ENCODE measurements at places on chromosomes 2 and 18.

GRCh38 chr2:46297546-46298271, 502 bp downstream of the EPAS1 start:
- peak; percentile 95 for DNase-seq

DNA sequence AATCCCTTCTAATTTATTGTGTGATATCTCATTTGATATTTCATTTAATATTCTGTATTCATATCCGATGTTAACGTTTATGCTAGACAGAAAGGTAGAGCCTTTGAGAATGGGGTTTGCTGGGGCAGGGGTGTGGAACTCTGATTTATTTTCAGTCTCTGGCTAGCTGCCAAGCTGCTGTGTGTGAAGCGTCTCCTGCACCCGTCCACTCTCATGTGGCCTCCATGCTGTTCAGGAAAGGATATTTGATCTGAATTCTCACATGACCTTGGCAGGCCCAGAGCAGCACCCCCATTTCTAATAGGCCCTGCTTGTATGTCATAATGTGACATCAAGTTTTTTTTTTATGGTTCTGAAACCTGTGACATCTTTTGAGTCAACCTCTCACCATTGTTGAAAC, 1.6 kb downstream of the IL1R1 start:
- no peak for DNase-seq

DNA sequence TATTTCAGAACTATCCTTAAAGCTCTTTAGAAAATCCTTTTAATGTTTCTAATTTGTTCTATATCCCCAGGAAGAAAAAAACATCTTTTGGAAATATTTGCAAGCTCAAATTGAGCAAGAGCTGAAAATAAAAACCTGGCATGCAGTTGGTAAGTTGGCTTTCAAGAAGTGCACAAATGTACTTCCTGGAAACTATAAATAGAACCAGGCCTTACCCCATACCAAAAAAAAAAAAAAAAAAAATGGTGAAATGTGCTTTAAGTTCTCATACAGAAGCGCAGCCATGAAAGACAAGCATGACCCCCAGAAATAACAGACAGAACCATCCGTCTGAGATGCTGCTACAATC, 178.5 kb downstream of the HDAC4 start:
- no peak for DNase-seq

- DNase-seq = no peak
These were observed 13.6 kb upstream of the PAPOLG start for GRCh38 chr2:60742419-60742818.

DNA sequence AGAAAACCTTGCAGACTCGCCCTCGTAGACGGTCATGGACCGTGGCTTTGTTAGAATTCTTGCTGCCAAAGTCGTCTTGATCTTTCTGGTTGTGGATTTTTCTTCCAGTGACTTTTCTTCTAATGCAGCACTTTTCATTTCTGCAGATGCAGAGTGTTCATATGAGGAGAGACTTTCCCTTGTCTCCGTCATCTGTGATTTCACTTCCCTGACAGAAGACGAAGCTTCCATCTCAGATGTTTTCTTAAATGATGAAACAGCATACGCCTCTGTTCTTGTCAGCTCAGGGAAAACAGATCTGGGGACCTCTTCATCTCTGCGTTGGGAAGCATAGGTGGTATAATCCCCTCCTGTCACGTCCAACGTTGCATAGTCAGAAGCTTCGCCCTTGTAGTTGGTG, 50.9 kb downstream of the PLEKHA3 start:
- no peak for DNase-seq

GRCh38 chr2:148519013-148519412, 125.5 kb upstream of the EPC2 start:
- DNase-seq = no peak

GRCh38 chr2:143668234-143668633, 539.0 kb downstream of the ARHGAP15 start:
- DNase-seq = no peak

DNA sequence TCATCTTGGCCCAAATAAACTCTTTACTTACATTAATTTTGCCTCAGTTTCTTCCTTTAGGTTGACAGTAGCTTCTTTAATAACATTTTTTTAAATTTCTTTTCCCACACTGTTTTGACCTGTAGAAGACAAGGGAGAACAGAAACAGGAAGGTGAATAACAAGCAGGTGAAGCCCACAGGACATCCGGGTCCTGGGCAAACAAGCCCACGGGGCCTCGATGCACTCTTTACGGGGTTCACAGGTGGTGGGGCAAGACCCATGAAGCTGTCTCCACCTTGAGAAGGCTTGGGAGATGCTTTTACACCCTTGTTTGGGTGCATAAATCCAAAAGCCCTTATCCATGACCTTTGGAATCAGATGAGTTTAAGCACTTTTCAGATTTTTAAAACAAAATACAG, 301.0 kb upstream of the MGAT5 start:
- DNase-seq = no peak

DNA sequence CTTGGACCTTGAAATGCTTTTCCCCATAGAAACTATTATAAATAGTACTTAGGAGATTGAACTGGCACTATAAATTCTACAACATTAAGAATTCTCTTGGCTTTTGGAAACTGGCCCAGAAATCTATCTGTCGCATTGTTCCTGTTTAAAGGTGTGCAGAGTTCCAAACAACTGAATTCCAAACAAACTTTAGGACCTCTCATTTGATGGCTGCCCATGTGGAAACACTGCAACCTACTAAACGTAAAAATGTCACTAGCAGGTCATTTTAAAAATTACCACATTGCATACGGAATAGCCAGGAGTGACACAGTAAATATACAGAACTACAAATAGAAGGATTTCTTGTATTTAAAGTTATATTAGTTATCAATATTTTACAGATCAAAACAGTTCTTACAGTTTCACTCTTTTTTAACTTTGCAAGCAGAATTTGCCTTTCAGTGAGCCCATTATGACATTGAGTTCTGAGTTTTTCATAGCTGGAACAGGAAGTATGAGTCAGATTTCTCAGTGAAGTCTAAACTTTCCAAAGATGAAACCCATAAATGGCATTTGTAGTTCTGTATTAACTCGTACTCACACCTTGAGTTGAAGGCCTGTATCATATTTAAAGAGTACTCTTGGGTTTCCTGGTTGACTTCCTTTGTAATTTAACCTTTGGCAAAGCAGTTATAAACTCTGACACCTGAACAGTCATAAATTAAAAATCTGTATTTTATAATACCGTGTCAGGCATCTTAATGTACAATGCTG, 142.3 kb upstream of the BOD1L2 start:
- no peak for DNase-seq

DNA sequence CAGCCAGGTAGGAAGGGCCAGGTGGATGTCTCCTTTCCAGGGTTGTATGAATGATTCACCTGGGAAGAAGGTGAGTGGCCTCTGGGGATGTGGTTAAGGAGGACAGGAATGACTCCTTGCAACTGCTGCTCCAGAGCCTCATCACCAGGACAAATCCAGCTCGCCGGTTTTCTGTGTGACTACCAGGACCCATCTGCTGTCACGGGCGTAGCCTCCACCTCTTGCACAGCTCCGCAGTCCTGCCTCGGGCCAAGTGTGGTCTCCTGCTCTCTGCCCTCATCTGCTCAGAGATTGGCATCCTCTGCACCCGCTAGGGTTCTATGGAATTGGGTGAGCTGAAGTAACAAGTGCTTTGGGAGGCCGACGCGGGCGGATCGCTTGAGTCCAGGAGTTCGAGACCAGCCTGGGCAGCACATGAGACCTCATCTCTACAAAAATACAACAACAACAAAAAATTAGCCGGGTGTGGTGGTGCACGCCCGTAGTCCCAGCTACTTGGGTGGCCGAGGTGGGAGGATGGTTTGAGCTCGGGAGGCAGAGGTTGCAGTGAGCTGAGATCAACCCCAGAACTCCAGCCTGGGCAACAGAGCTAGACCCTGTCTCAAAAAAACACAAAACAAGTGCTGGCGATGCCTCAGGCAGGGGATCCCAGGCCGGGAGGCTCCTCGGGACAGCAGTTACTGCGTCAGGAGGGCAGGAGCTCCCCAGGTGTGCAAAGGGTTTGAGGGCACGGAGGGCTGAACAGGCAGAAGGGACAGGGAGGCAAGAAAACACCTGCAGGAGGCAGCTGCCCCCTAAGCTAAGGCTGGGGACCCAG, 831 bp upstream of the D2HGDH start:
- DNase-seq = no peak
